ENCODE measurements at places on chromosomes 11 and 22.

- peak; percentile 73 for DNase-seq
These were observed 35.3 kb upstream of the NECTIN1 start for GRCh38 chr11:119764108-119764868.

- DNase-seq = no peak
These were observed 30.9 kb downstream of the ZFTA start for GRCh38 chr11:63737718-63738117.

DNA sequence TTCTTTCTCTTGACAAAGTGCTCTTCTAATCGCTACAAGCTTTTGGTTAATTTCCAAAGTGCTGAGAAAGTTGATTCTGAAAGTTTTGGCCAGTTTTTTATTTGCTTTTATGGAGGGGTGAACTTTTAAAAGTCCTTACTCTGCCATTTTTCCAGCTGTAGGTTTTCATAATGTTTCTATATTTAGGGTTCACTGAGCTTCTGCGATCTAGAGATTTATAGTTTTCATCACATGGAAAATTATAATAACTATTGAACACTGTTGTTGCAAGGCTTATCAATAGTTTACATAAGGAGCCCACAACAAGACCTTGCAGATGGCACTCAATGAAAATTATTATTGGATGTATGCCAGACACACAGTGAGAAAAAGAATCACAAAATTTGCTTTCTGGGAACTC lies 55.1 kb downstream of the DLG2 start:
- DNase-seq = no peak

GRCh38 chr11:13215149-13215548 lies 62.4 kb upstream of the BMAL1 start:
- no peak for DNase-seq

DNA sequence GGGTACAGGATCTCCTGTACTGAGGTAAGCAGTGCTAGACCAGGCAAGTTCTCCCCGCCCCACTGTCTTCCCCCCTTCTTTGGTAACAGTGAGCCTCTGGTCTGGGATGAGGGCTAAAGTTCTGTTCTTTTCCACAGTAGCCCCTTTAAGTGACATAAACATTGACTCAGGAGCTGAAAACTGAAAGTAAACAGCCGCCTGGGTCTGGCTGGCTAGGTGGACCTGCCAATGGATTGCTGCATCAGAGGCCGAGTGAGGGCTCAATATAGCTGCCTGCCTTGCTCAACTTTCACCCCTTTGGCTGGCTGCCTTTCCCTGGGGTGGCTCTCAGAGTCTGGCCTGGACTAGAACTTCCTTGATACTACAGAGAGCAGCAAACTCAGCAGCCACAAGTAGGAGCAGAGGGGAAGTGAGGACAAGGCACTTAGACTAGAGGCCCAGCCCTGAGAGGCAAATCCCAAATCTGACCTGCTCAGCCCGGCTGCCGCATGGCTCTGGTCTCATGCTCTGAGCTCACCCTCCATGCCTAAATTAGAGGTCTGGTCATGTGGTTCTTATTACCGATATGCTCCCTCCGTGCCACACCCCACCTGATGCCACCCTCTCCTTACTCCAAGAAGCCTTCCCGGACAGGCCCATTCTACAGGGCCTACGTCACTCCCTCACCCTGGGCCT lies 9.6 kb upstream of the UCP3 start:
- DNase-seq = peak; percentile 84

DNA sequence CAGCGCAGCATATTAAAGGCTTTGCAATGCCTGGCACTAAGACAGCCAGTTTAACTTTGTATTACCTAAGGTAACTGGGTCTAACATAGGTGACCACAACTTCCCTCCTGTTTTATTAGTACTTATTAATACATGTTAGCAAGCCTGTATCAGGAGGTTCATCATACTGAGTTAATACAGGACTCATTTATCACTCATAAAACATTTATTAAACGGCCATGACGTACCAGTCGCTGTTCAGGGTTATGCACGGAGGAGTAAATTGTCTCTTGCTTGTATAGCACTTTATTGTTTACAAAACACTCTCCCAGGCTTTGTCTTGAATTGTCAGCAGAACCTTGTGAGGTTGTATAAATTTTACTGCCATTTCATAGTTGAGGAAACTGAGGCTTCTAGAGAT lies 55.7 kb downstream of the TEAD1 start:
- DNase-seq = no peak

GRCh38 chr11:95072948-95073347 lies 6.2 kb downstream of the SRSF8 start:
- no peak for DNase-seq

- no peak for DNase-seq
These were observed 106.0 kb downstream of the NAV2 start for GRCh38 chr11:19818619-19819018.

DNA sequence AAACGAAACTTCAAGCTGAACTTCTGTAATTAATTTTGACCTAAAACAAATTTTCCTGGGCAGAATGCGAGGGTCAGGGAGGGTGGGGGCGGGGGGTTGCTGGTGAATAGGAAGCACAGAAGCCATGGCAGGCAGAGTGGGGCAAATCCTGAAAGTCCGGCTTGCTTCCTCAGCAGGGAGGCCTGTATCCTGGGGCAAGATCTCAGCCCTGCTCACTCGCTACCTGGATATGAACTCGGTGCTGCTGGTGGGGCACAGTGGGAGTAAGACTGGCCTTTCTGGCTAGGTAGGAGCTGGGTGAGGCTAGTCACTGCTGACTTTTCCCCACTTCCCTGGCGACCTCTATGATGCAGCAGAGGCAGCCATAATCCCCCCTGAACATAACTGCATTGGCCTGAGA lies 168.9 kb upstream of the CHORDC1 start:
- no peak for DNase-seq

- DNase-seq = no peak
These were observed 360.0 kb downstream of the OPCML start for GRCh38 chr11:133172349-133172748.

DNA sequence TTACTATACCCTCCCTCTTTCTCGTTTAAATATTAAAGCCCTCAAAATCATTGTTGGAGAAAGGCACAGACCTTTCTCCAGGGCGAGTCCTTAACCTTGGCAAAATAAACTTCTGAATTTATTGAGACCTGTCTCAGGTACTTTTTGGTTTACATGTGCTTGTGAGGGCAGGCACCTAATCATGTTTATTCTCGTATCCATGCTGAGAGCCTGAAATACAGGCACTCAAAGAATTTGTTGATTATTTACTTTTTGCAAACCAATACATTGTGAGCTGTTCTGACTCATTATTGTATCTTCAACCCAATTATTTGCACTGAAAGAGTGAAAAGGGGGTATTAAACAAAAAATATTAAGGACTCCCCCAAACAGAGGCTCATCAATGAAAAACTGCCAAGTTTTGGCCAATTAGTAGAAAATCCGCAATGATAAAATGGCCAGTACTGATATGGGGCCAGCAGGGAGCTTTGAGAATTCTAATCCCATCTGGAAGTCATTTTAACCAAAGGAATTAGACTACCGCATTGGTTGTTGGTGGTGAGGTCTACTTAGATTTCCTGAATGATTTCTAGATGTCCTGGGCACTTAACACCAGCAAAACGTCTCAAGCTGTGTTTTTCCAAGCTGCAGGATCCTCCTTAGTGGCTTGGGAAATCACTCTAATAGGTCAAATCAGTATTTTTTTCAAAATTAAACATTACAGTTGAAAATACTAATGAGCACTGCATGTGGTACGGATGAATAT lies 157.3 kb downstream of the SWAP70 start:
- DNase-seq = no peak

DNA sequence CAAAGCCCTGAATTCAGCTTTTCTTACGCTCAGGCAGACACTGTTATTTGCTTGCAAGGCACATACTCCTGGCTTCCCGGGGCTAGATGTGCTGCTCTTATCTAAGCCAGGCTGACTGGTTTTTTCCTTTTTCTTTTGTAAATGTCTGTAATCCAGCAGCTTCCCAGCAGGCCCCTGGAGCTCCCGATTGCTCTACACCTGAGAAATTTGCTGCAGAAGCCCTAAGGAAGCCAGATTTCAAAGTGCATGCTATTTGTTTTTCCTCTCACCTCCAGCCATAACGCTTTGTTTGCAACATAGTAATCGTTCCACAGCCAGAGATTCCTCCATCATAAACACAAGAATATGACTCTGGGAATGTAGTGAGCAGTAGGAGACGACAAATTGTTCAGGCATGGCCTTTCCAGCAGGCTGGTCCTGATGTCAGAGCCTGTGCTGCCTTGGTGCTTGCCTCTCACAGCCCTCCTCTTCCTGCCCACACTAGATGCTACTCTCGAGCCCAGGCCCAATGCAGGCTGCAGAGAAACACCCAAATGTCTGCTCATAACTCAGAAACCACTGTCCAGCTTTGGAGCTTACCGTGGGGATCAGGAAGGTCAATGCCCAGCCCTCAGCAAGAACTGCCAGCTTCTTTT lies 54.7 kb upstream of the SLC6A5 start:
- no peak for DNase-seq

DNA sequence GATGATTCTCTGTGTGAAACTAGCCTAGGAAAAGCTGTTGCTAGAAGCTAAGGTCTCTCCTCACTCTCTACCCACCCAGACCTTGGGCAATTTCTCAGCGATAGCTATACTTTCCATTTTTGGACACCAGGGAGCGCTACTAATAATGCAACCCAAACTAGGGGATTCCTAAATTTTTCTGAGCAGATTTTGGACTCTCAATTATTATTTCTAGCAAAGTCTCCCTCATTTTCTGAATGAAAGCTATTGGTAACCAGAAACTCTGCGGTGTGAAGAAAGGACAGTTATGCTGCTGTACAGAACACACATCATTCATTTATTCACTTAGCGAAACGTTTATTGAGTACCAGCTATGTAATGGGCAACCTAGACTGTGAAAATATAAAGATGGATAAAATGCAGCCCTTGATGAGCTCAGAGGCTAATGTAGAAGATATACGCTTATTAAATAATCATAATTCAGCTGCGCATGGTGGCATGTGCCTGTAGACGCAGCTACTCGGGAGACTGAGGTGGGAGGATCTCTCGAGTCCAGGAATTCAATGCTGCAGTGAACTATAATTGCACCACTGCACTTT lies 6.1 kb upstream of the STIM1 start:
- no peak for DNase-seq

DNA sequence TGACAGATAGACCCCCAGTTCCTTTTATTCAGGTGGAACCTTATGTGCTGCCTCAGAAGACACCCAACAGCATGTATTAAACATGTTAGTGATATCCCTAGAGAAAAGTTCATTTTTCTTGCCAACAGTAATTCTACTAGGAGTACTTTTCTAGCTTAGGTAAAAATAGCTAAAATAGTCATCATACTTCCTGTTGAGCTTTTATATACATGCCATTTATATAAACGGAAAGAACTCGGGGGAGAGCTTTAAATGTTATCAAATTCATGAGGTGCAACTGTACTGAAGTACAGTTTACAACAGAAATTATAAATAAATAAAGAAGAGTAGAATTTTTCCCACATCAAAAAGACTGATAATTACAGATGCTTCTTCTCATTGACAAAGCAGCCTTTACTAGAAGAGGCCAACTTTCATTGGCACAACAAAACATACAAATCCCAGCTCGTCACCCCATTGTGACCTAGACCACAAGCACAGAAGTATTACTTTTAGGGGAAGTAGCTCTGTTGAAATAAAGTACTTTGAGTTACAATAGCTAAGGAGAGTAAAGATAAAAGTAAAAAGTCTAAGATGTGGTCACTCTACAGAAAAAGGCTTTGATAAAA lies 59.1 kb upstream of the POU2AF2 start:
- DNase-seq = no peak

GRCh38 chr11:46452918-46453517 lies 61.4 kb upstream of the CHRM4 start:
- no peak for DNase-seq

- DNase-seq = no peak
These were observed 519.5 kb upstream of the LRRC4C start for GRCh38 chr11:41978945-41979344.

GRCh38 chr11:84902445-84902844 lies 724.7 kb downstream of the DLG2 start:
- DNase-seq = no peak

DNA sequence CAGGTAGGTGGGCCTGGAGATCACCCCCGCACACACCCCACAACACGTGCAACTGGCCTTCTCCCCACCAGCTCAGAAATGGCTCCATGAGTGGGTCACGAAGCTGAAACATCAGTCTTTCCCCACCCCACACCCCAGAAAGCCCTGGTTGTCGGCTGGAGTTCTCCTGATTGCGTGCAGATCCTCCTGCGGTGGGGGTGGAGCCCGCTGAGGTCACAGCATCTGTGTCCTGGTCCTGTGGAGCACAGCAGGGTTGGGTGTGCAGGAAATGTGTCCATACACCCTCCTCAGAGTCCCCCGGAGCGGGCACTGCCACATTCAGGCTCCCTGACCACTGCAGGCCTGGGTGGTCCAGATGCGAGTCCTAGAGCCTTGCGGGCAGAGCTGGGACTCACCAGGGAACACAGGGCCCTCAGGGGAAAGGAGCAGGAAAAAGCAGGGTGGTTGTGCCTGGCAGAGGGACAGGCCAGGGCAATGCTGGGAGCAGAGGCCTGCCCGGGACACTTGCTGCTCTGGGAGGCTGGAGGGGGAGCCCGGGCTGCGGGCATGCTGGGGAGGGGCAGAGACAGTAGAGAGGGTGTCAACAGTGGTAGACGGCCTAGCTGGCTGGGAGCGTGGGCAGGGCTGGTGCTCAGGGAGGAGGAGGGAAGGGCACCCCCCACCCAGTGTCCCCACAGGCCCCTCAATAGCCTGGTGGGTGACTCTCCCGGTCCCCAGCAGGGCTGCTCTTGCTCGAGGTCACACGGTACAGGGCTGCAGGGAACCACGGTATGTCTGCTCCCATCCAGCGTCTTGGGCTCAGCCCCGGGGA lies 42.4 kb upstream of the PPARA start:
- DNase-seq = no peak

DNA sequence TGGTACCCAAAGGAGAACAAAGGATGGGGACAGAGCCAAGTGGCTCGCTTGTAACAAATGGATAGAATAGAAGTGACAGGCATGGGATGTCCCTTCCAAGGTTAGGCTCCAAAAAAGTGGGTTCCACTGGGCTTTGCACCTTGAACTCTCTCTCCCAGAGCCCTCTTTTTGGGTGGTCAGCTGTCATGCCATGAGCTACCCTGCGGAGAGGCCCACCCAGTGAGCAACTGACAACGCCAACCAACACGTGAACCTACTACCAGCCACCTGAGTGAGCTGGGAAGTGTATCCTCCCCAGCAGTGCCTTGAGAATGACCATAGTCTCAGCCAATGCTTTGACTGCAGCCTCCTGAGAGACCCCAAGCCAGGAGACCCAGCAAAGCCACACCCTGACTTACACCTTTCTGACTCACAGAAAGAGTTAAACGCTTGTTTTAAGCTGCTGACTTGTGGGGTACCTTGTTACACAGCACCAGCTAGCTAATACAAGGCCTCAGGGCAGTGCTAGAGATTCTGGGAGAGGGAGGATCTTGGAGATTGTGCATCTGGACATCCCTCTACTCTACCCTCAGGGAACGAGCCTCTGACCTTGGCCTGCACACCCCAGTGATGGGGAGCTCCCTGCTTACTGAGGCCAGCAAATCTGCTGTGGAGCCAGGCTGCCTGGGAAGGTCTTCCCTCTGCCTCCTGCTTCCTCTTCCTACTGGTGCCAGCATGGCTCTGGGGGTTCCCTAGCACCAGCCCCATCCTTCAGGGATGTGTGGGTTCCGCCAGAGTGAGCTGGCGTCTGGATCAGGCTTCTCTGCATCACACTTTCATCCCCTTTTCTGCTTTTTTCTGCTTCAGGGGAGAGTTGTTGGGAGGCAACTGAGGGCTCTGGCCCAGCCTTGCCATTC lies 29.1 kb upstream of the RFPL3 start:
- DNase-seq = no peak

- DNase-seq = no peak
These were observed 31.2 kb downstream of the IL18 start for GRCh38 chr11:112132737-112133136.

All from NCI-H2029 treated with DMSO at 0.1 percent for 48 hours (cell line).